Naive thymus-derived CD4-positive, alpha-beta T cell (primary cell): ENCODE measurements at places on chromosomes 13 and 19. TPM values are rescaled to one million over a fixed set of nuclear protein-coding genes. Genes with fewer than 3 reads are reported as not detected.

Gene USHBP1
- 1.2 TPM for total RNA-seq

Gene ZNF66
- 14.6 TPM for total RNA-seq

Gene ZNF808
- total RNA-seq: 17.7 TPM

Gene FRY
- 9.5 and 13.5 TPM in 2 replicates for total RNA-seq

Gene ZNF677
- total RNA-seq: 2.0 and 2.2 TPM in 2 replicates

Gene OR7E24
- total RNA-seq: not detected

Gene KCTD4
- not detected in 2 replicates for total RNA-seq

Gene IZUMO1
- not detected for total RNA-seq

Gene NLRP5
- not detected in 2 replicates for total RNA-seq

Gene NCAN
- 0.05 TPM for total RNA-seq

Gene SELENOV
- not detected for total RNA-seq

Gene MYO1F
- 66.7 TPM for total RNA-seq

Gene TUBA3C
- not detected for total RNA-seq
